ENCODE measurements at places on chromosomes 4 and X.
A peak's percentile ranks its signal among the peaks of the same experiment; 100 is the strongest.

DNA sequence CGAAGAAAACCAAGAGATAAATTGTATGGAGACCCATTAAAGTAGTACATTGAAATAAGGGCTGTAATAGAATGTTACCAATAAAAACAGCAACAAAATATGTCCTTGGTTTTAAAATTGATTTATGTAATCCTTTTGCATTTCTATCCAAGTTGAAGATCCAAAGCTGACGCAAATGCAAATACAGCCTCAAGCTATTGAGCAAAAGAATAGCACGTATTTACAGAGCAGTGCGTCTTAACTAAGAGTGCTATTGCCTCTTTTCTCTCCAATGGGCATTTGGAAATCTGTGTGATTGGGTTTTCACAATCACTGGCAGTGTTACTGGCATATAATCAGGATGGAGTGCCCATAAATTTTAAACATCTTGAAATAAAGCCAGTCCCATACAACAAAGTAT lies 417.4 kb downstream of the TLL1 start:
- no peak for DNase-seq

GRCh38 chrX:3393178-3393577 lies 46.7 kb upstream of the MXRA5 start:
- DNase-seq = no peak

DNA sequence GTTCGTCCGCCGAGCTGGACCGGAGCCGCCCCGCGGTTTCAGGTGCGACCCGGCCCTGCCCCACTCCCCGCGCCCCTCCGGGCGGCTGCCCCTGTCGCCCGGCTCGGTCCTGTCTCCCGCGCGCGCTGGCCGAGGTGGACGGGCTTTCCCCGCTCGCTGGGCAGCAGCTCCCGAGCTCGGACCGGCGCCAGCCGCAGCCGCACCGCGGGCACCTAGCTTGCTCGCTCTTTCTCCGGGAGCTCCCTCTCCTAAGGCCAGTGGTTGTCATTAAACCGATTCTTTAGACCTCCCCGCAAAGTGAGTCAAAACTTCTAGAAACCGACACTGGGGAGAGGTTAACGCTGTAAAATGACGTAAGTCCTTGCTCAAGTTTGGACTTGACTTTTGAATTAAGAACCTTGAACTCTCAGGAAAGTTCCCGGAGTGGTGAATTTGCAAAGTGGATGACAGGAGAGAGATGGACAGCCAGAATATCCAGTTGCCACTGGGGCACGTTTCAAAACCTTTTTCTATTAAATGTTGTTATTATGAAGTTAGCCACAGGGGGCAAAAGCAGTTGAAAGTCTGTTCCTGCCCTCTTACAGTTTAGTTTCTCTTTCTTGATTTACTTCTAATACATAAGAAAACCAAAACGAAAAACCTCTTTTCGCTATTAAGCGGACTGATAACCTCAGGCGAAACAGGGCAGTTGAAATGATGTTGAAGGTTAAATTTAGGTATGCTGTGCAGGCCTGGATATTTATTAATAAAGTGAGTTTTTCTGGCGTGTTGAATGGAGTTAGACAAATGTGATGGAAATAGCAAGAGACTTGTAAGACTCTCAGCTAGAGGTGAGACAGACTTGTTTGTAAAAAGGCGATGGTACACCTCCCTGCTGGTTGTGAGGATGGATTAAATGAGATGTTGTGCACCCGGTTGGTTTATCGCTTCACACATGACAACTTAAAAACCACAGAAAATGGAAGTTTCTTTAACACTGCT lies 847 bp downstream of the PI4K2B start:
- peak; percentile 10 for DNase-seq

DNA sequence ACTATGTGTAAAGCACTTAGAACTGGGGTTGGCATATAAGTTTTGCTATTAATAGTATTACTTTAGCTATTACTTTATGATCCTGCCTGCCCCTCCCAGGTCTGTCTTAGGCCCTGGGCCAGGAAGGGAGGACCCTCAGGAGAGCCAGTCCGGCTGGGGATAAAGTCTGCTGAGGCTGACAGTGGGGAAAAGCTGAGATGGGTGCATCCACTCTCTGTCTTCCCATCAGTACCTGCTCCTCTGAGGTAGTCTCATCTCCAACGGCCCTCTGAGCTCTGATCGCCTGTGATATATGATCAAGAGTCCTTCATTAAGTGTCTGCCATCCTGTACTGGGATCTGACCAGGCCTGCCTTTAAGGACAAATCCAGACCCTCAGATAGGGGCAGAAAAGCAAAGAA lies 156.5 kb upstream of the PJA1 start:
- no peak for DNase-seq

- DNase-seq = no peak
Observed at GRCh38 chr4:150974252-150974640, 40.8 kb downstream of the LRBA start.

GRCh38 chr4:18690291-18690955 lies 668.9 kb upstream of the LCORL start:
- DNase-seq = no peak

GRCh38 chrX:92230628-92231027 lies 451.5 kb downstream of the PCDH11X start:
- no peak for DNase-seq

DNA sequence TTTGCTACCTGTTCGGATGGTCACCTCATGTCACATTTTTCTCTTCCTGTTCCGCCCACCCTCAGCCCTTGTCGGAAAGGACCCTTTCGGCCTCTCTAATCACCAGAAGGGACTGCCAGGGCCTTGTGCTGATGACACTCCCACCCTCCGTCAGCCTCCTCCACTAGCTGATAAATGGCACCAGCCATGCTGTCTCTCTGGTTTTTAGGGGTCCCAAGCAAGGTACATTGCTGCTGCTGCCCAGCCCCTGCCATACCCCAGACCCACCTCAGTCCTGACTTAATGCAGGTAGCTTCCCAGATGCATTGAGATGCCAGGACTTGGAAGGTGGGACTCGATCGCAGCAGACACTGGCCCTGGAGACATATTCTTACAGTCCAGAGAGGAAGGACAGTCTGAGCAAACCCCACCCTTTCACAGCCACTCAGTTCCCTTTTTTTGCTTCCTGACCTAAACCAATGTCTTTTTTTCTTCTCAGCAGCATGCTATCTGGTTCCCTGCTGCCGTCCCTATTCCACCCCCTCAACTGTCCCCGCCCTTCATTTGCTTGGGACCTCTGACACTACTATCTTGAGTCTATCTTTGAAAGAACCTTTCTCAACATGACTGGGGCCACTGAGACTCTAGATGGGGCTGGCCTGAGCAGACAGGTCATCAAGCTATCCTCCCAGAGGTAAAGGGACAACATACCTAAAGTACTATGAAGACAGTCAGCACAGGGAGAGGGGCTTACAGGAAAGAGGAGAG lies at the start of gene BTK:
BTK (minus strand) TSS at position 397 of the 747 bp plus-strand sequence. CDS start 10,907 bp downstream, outside the sequence.
- no peak for DNase-seq

Measured in activated CD4-positive, CD25-positive, alpha-beta regulatory T cell treated with anti-CD3 and anti-CD28 coated beads, Interleukin-2, amount 50 U/mL, for 16 hours (primary cell).